Caco-2 (cell line): ENCODE measurements at places on chromosomes 7 and 10. TPM values are rescaled to one million over a fixed set of nuclear protein-coding genes. Genes with fewer than 3 reads are reported as not detected.

GRCh38 chr10:110833941-110834628 is 37.6 kb upstream of the PDCD4 start:
- H3K4me1 ChIP-seq = no peaks in the 10 kb centered on the region
- H3K36me3 ChIP-seq = no peaks in the 10 kb centered on the region
- no peak overlapping the region for H3K27ac ChIP-seq
- no peak overlapping the region for H3K4me3 ChIP-seq

DNA sequence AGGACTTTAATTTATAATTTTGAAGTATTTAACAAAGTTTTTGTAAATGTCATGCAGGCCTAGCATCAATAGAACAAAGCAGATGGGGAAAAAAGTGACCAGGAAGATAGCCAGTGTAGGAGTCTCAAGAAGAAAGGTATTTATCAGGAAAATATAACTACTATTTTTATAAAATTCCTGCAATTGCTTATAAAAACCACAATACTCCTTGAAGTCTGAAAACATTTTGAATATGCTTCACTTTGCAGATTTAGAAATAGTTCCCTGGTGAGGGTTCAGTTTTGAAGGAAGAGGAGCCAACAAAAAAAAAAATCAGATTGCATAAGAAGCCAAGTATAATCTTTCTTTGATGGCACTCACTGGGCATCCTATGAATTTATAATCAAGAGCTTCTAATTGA is 34.1 kb downstream of the MTERF1 start:
- no peaks in the 10 kb centered on the region for H3K36me3 ChIP-seq
- H3K27ac ChIP-seq = no peak overlapping the region
- H3K27me3 ChIP-seq = no peaks in the 10 kb centered on the region
- no peak overlapping the region for H3K4me3 ChIP-seq

The THNSL1 gene
- total RNA-seq = 6.3 and 6.8 TPM in 2 replicates

DNA sequence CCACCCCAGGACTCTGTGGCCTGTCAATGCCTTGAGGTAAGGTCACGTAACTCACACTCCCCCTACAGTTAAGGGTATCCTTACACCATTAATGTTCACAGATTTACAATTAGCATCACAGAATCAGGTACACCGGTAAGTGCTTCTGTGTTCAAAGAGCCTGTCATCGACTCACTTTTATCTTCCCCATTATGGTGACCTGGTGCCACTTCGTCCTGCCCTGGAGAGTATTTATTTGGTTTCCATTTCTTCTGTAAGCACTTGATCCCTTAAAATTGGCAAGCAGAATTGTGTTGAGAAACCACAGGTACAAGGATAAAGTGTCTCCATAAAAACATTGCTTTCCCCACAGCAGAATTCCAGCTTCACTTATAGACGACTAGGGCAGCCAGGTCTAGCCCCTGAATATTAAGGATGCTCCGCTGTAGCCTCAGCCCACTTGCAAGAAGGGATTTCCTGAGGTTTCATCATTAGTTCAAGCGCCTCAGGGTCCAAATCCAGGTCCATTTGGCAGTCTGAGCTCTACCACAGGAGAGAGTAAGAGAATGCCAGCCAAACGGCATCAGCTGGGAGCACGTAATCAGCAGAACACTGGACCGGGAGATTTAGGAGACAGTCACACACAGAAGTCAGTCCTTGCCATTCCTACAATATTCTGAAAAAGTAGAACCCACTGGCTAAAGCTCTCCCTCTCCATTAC is 10.1 kb downstream of the ATXN7L1 start:
- no peak overlapping the region for H3K27ac ChIP-seq
- no peaks in the 10 kb centered on the region for H3K27me3 ChIP-seq
- H3K36me3 ChIP-seq = no peaks in the 10 kb centered on the region

DNA sequence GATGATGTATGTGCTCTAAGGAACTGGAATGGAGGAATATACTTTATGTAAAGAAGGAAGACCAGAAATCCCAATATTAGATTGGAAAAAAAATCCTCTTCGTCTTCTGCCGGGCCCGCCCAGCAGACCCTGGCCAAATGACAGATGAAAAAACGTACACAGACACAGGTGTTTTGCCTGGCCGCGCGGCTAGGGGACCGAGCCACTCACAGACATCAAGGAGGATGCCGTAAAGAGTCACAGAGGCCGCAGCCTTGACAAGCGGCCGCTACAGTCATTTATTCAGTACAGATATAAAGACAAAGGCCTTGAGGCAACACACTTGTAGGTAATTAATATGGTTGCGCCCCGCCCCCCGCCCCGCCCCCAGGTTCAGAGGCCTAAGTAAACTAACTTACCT is 594.1 kb downstream of the GRM8 start:
- no peaks in the 10 kb centered on the region for H3K27me3 ChIP-seq
- DNase-seq = no peak
- H3K27ac ChIP-seq = no peak overlapping the region
- H3K4me1 ChIP-seq = no peaks in the 10 kb centered on the region
- H3K4me3 ChIP-seq = no peak overlapping the region

- no peaks in the 10 kb centered on the region for H3K27me3 ChIP-seq
- H3K4me3 ChIP-seq = no peak overlapping the region
- H3K36me3 ChIP-seq = no peaks in the 10 kb centered on the region
- no peak for DNase-seq
Measured at GRCh38 chr7:83532219-83532618, 116.7 kb downstream of the SEMA3E start.

DNA sequence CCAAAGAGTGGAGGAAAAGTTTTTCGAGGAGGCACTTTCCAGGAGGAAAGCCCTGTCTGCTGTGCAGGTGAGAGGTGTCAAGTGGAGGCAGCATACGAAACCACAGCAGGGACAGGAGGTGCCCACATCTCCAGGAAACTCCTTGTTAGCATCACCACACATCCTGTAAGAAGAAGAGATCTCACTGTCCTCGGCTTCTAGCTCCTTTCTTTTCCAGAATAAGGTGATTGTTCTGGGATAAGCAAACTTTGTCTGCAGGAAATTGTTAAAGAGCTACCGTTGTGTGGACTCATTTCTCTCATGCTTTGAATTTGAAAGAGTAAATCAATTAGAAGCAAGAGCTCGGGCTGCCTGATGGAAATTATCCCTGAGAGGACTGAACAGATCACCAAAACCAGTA is 269.4 kb downstream of the CXCL12 start:
- H3K27me3 ChIP-seq = no peaks in the 10 kb centered on the region
- no peak overlapping the region for H3K4me3 ChIP-seq
- no peaks in the 10 kb centered on the region for H3K4me1 ChIP-seq
- H3K36me3 ChIP-seq = no peaks in the 10 kb centered on the region
- DNase-seq = no peak
- H3K27ac ChIP-seq = no peak overlapping the region

DNA sequence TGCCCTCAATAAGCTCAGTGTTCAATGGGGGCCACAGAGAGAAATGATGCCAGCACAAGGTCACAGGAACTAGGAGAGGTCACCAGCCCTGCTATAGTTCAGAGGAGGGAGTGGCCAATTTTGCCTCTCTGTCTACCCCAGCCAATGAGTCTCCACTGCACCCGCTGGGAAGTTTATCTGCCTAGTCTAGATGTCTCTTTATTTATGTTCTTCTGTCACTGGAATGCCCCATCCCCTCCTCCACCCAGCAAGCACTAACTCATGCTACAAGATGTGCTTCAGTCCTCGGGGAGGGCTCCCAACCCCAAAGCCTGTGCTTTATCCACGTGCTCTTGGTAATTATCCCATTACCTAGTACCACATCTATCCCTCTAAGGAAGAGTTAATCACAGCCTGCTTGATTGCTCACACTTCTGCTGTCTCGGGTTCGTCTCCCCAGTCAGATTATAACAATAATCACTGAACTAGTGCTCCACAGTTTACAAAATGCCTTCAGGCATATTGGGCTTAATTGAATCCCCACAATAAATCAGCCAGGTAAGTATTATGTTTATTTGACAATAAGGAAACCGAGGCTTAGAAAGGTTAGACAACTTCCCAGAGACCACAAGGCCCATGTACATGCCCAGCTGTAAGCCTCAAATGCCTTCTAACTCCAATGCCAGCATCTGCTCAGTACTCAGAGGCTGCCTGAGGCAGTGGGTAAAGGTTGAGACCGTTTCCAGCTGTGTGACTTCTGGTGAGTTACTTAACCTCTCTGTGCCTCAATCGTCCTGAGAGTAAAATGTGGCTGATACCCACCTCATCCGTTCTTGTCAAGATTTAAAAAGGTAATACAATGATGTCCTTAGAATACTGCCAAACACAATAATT is 3.9 kb downstream of the HIP1 start:
- H3K27me3 ChIP-seq = no peaks in the 10 kb centered on the region
- H3K36me3 ChIP-seq = no peaks in the 10 kb centered on the region
- no peak overlapping the region for H3K4me3 ChIP-seq
- DNase-seq = no peak

GRCh38 chr10:60461688-60462087 is 72.0 kb upstream of the ANK3 start:
- H3K27me3 ChIP-seq = no peaks in the 10 kb centered on the region
- no peak for DNase-seq
- no peak overlapping the region for H3K4me3 ChIP-seq
- H3K36me3 ChIP-seq = no peaks in the 10 kb centered on the region

GRCh38 chr7:16463949-16464715 is 1.4 kb downstream of the SOSTDC1 start:
- peak overlapping the region; percentile 58 for H3K27ac ChIP-seq
- no peaks in the 10 kb centered on the region for H3K27me3 ChIP-seq
- peak overlapping the region; percentile 15; the same call in 1 of the 2 replicates for H3K4me3 ChIP-seq
- no peak for DNase-seq
- H3K36me3 ChIP-seq = no peaks in the 10 kb centered on the region
- peaks cover 16% of the 10 kb centered on the region for H3K4me1 ChIP-seq

The CALML3 gene
- 0.18 TPM in 1 of 2 replicates, not detected in the other for total RNA-seq

The METTL27 gene
- total RNA-seq = 1.5 and 1.7 TPM in 2 replicates

GRCh38 chr7:68074242-68074641 is 1077.6 kb downstream of the TYW1 start:
- no peak overlapping the region for H3K27ac ChIP-seq
- no peaks in the 10 kb centered on the region for H3K4me1 ChIP-seq

The LBX1 gene
- total RNA-seq = not detected in 2 replicates

GRCh38 chr7:70539617-70540016 is 592.3 kb upstream of the GALNT17 start:
- no peaks in the 10 kb centered on the region for H3K27me3 ChIP-seq
- no peak for DNase-seq
- no peak overlapping the region for H3K27ac ChIP-seq
- no peak overlapping the region for H3K4me3 ChIP-seq

GRCh38 chr10:3148994-3149393 is 23.6 kb downstream of the PITRM1 start:
- no peak for DNase-seq
- no peaks in the 10 kb centered on the region for H3K27me3 ChIP-seq
- H3K27ac ChIP-seq = no peak overlapping the region

- H3K27me3 ChIP-seq = no peaks in the 10 kb centered on the region
- DNase-seq = no peak
- no peaks in the 10 kb centered on the region for H3K4me1 ChIP-seq
- H3K36me3 ChIP-seq = no peaks in the 10 kb centered on the region
- no peak overlapping the region for H3K27ac ChIP-seq
- H3K4me3 ChIP-seq = no peak overlapping the region
Measured at GRCh38 chr10:75335191-75335590, 66.4 kb downstream of the ZNF503 start.

The TACC2 gene
- 98.5 and 117 TPM in 2 replicates for total RNA-seq

GRCh38 chr7:727104-727805 is at the start of gene PRKAR1B:
Gene PRKAR1B, minus strand, starts transcription at chr7:727281. Its CDS starts 15,776 bp downstream, at chr7:711505.
- DNase-seq = peak; percentile 75
- H3K4me1 ChIP-seq = peaks cover 14% of the 10 kb centered on the region
- peaks cover 7% of the 10 kb centered on the region for H3K36me3 ChIP-seq
- H3K4me3 ChIP-seq = peak within 1 kb of the TSS; percentile 87

The NPC1L1 gene
- total RNA-seq = 5.9 and 6.5 TPM in 2 replicates

The TMEM254 gene
- 24.0 and 27.4 TPM in 2 replicates for total RNA-seq

- peaks cover 43% of the 10 kb centered on the region for H3K4me1 ChIP-seq
- peak; percentile 94 for DNase-seq
- H3K27me3 ChIP-seq = no peaks in the 10 kb centered on the region
Measured at GRCh38 chr10:133245439-133246235, 8.0 kb downstream of the VENTX start.

DNA sequence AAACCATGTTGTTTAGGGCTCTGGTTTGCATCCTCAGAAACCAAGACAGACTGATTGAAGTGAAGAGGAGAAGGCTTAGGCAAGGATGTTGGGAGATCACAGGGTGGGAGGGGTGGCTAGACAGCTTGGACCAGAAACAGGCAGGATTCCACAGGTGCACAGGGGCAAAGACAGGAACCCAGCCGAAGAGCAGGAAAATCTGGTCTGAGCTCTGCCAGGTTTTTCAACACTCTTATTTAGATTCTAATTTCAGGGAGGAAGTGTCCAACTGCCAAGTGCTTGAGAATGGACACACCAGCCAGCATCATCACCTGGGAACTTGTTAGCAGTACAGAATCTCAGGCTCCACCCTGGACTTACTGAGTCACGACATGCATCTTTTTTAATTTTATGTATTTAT is 93.8 kb downstream of the MARCHF5 start:
- no peaks in the 10 kb centered on the region for H3K36me3 ChIP-seq
- H3K27ac ChIP-seq = no peak overlapping the region
- H3K4me1 ChIP-seq = no peaks in the 10 kb centered on the region
- no peak overlapping the region for H3K4me3 ChIP-seq
- no peak for DNase-seq

GRCh38 chr10:28410420-28411135 is 107.7 kb upstream of the MPP7 start:
- no peaks in the 10 kb centered on the region for H3K4me1 ChIP-seq

The SLC13A1 gene
- not detected in 2 replicates for total RNA-seq

DNA sequence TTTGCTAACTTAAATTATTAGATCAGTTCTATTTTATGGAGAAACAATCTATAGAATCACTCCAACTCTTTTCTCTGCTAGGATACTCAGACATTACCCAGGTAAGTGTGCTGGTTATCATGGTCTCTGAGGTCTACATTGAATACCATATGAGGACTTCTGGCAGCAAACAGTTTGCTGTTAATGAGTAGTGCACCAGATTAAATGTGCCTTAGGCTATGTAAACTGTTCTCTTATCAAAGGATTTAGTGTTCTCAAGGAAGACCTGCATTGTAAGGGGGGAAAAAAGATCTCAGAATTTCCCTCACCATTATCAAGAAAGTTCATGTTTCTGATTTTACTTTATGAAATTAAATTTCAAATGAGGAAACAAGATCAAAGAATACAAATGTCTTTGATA is 107.5 kb downstream of the ITGB8 start:
- no peaks in the 10 kb centered on the region for H3K36me3 ChIP-seq
- H3K4me3 ChIP-seq = no peak overlapping the region
- H3K27me3 ChIP-seq = no peaks in the 10 kb centered on the region

DNA sequence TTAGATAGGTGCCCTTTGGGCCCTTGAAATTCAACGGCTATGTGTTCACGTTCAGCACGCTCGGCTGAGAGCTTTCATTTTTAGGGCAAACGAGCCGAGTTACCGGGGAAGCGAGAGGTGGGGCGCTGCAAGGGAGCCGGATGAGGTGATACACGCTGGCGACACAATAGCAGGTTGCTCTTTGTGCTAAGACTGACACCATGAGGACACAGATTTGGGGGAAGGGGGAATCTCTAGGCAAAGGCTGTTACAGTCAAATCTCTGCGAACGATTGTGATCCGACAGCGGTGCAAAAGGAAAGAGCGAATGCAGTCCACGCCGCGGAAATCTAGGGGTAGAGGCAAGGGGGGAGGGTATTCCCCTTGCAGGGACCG is 667 bp downstream of the KLLN start:
- peak overlapping the region; percentile 69 for H3K4me3 ChIP-seq
- no peaks in the 10 kb centered on the region for H3K27me3 ChIP-seq
- H3K36me3 ChIP-seq = no peaks in the 10 kb centered on the region
